ENCODE measurements at places on chromosomes 4 and X.

DNA sequence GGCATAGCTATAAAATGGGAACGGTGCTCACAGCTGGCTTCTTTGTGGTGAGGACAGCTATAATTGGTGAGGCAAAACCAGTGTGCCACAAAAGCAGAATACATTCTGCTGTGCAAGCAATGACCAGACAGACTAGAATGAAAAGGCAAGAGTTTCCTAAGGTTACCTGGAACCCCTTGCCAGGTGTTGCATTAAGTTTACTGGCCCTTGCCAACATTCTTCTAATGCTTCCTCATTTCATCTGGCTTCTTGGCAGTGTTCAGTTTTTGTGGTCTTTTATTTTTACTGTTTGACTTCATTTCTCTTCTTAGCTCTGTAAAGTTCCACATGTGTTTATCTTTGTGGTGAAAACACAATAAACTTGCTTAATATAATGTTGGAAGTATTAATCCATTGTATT is 131.4 kb downstream of the PTTG2 start:
- no peak for DNase-seq

GRCh38 chr4:48944756-48945241 is 38.2 kb upstream of the OCIAD2 start:
- DNase-seq: no peak

- DNase-seq: no peak
Measured at GRCh38 chr4:153514688-153515426, 48.7 kb downstream of the TMEM131L start.

DNA sequence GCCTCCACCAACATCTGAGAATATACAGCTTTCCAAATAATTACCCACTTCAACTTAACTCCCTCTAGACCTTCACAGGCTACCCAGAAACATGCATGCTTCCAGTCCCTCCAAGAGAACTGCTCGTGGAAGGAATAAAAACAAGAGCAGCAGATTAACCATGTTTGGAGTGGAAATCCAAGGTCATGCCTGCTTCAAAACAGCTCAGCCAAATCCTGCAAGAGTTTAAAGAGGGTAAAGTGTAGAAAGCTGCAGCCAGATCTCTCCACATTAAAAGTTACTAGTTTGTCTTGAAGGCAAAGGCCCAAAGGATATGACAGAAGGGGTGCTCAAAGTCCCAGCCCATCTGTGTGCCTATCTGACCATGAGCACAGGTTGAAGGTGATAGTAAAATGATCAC is 139.3 kb downstream of the RNF150 start:
- DNase-seq: no peak

DNA sequence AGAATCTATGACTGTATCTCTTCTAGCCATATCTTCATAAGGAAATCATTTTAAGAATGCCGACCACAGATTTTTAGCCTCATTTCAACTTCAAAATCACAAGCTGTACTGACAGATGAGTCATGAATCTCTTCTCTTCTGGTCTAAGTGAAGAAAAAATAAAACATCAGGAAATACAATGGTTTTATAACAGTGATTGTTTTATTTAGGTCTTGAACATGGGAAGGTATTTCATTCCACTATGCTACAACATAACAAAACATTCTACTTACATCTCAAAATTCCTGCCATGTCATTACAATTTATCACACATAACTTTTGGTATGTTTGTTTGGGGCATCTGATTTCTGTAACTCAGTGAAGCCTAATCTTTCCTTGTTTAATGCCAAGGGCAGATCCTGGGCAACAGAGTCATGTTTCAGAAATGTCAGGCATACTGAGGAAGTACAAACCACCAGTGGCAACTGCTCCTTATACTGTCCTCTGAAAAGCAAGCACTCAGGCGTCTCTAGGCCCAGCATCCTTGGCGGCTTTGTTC is 325.0 kb downstream of the PDHA2 start:
- DNase-seq: no peak

DNA sequence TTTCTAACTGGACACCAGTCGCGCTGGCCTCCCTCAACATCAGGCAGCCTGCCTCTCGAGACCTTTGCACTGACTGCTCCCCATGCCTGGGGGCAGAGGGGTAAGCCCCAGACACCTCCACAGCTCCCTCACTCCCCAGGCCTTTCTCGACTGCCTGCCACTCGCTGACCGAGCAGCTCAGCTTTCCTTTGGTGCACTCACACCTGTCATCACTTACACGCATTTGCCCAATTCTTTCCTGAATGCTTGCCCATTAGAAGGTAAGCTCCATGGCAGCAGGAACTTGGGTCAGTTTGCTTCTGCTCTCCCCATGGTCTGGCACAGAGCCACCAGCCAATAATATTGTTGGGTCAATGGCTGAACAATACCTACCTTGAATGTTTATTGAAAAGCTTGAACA is 32.2 kb upstream of the PROM1 start:
- DNase-seq: no peak

DNA sequence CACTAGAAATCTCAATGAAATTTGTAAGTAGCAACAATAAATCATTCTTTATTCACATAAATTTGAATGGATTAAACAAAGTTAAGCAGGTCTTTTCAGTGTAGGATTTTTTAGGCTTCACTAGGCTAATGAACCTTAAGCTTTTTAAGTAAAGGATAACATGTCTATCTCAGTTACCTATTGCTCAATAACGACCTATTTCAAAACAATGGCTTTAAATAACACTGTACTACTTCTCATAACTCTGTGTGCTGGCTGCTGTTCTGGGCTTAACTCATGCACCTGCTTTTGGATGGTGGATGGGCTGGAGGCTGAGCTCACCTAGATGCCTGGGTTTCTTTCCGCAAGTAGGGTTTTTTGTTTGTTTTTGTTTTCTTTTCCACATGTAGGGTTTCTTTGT is 495.0 kb upstream of the SLIT2 start:
- DNase-seq: no peak
